ENCODE measurements at places on chromosomes 5 and 9.

DNA sequence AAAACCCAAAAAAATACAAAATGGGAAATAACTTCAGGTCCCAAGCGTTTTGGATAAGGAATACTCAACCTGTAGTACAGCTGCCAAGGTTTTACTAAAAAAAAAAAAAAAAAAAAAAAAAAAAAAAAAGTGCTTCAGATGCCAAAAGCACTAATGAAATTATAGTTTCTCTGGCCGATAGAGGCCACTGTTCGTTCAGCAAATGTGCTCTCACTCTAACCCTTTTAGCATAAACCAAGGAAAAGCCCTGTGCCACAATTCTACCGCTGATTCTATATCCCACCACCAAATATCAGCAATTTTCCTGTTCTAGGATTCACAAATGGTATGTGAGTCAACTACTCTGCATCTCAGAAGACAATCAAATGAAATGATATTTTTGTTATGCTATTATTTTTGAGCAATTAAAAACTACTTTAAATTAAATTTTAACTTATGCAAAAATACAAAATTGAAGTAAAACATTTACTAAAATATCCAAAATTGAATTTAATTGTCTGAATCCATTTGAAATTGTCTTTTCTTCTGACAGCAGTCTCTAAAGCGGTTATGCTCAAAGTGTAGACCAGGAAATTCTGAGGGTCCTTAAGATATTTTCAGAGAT, 79.8 kb downstream of the RICTOR start:
- DNase-seq: peak; percentile 31

- no peak for DNase-seq
Observed at GRCh38 chr5:95426227-95426626, 35.1 kb downstream of the FAM81B start.

GRCh38 chr5:141870228-141870627, 8.0 kb downstream of the PCDH1 start:
- no peak for DNase-seq

- DNase-seq: no peak
Observed at GRCh38 chr9:130343445-130343918, 77.9 kb downstream of the HMCN2 start.

DNA sequence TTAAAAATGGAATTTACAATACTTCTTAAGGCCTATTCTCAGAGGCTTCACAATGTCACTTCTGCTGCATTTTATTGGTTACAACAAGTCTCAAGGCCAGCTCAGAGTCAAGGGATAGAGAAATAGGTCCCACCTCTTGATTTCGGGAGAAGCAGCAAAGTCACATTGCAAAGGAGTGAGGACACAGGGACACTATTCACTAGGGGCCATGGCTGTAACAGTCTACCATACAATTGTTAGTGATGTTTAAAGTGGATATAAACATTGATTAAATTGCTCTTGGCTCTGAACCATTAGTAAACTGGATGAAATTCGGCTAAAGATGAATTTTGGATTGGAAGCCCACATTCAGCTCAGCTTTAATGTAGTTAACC, 21.7 kb upstream of the CMBL start:
- DNase-seq: no peak

DNA sequence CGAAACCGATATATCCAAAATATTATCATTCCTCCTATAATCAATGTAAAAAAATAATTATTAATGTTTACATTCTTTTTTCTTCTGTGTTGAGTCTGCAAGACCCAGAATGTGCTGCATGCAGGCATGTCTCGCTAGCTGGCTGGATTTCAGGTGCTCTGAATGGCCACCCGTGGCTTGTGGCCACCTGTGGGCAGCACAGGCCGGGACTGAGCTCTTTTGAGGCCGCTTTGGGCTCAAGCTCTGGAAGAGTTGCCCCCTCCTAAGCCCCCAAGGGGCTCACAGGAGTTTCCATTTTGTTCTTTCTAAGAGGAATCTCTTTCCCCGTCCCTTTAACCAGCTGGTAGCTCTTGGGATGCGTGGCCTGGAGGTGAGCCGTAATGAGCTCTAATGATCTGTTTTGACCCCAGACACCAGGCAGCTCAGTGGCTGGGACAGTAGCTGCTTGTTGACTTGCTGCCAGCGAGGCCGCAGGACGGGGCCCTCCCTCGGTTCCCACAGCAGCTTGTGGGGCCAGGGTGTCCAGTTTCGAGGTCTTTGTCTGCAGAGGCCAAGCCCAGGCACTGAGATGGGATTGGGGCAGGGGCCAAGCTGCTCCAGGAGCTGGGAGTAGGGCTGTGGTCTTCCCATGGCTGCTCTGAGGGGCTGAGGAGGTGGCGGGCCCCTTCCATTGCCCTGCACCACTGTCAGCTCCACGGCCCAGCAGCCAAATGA, 20.8 kb downstream of the ASS1 start:
- no peak for DNase-seq

GRCh38 chr9:69996967-69997366, 46.7 kb upstream of the MAMDC2 start:
- no peak for DNase-seq

GRCh38 chr5:151905557-151905961, 19.1 kb downstream of the GLRA1 start:
- DNase-seq: no peak

DNA sequence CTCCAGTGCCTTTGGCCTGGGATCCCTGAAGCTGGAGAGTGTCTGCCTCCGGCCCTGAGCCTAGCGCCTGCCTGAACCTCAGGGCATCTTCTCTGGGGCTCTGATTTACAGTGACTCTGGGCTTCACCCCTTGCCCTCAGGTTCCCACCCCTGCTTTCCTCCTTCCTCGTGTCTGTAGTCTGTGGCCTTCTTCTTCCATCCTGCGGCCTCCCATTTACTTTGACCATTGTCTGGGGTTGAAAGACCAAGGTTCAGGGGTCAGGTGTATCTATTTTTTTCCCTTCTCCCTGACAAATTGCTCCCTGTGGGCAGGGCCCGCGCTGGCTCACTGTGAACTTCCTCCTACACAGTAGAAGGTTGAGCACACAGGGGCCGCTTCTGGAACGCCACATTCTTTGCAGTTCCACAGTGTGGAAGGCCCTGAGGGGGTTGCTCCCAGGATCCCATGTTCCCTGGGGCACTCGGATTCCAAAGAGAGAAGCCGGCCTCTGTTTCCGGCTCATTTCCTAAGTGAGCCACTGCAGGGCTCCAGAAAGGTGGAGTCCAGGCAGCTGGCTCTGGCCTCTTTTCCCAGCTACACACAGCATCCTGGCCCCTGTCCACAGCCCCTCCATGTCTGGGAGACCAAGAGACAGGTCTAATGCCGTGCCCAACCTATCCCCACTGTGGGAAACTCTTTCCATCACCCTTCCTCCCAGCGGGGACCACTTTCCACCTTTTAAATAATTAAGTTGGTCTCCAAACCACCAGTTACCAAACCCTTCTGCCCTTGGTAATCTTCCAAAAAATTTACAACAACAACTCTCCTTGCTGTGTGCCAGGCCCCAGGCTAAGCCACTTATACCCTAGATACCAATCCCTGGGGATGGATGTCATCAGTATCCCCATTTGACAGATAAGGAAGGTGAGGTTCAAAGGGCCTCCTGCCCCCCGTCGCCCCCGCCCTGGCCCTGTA, 140.3 kb upstream of the IER5L start:
- DNase-seq: no peak

GRCh38 chr9:107034831-107035230, 171.9 kb downstream of the ZNF462 start:
- DNase-seq: no peak

DNA sequence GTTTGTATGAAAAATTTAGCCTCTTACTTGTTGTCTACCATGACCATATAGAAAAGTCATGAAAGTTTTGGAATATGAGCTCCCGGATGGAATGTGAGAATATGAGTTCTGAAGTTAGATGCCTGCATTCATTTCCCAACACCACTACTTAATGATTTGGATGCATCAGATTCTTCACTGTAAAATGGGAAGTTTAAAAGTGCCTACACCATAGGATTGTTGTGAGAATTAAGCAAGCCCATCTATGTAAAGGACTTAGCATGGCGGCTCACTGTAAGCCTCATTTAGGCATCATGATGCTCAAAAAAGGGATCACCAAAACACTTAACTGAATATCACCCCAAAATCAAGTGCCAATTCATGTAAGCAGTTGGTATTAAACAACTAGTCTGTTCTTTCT, 177.3 kb downstream of the RAB3C start:
- no peak for DNase-seq

- no peak for DNase-seq
Observed at GRCh38 chr9:23765561-23765960, 60.5 kb downstream of the ELAVL2 start.

DNA sequence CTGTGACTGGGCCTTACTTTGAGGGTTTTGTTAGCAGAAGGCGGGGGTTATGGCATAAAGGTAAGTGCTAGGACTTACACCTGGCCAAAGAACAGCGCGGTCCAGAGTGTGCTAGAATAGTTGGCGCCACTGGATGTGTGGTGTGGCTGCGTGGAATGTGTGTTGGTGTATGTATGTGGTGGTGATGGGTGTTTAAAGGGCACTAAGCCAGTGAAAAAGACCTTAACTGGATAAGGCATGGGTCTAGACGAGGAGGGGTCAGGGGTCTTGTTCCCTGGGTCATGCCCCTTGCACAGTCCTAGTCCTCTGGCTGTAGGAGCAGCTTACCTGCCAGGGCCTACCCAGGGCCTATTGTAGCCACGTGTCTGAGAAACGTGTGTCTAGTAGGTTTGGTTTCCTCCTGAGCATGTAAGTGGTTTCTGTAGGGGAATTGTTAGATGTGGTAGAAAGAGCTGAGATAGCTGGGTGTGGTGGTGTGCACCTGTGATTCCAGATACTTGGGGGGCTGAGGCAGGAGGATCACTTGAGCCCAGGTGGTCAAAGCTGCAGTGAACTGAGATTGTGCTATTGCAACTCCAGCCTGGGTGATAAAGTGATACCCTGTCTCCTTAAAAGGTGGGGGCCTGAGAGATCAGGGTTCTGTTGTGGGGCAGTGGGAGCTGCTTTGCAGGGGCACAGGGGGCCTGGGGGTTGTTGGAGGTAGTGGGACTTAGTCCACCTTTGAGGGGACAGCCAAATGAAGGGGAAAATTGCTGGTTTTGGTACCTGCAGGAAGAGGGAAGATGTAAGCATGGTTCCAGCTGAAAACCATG, 55.2 kb downstream of the HSPA4 start:
- DNase-seq: no peak

DNA sequence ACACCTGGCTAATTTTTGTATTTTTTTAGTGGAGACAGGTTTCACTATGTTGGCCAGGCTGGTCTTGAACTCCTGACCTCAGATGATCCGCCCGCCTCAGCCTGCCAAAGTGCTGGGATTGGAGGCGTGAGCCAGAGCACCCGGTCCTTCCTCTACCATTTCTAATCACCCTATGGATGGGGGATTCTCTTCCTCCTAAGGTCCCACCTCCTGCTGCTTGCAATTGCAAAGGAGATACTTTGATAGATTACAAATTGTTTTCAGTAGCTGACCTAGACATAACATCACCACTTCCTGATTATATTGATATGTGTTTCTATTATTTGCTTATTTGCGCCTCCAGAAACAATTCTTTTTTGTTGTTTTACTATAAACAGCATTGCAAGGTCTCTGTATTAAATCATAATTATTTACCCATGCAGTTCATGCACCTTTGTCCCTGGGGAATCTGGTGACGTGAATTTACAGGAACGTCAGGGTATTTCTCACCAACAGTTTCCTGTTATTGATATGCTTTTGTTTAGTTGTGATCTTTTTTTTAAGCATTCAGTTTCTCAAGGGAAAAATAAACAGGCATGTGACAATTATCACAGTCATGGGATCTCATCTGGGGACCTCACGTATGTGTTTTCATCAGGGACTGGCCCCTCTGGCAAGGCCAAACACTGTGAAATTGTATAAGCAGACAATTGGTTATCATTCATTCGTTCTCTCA, 43.2 kb downstream of the ESM1 start:
- no peak for DNase-seq

- DNase-seq: no peak
Observed at GRCh38 chr9:85067792-85068191, 398.3 kb downstream of the NTRK2 start.

DNA sequence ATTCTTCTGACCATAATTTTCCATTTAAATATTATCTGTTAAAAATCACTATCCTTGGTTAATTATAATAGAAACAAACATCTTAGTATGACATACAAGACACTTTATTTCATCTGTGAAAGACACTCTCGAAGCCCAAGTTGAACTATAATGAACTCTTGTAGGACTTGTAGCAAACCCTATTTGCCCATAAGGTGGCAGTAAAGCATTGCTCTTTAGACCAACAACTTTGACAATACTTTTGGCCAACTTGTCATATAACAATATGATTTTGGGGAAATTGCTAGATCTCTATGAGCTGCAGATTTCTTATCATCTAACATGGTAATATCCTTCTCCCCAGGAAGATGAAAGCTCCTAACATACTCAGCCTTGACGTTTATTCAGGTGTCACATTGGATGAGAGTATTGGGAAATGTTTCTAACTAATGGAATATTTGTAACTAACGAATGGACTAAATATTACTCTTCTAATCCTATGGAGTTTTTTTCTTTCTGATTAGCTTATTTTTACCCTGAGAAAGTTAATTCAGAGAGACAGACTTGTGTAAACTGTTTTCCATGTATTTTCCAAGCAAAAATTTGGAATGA, 11.0 kb downstream of the SPINK14 start:
- DNase-seq: peak; percentile 11

DNA sequence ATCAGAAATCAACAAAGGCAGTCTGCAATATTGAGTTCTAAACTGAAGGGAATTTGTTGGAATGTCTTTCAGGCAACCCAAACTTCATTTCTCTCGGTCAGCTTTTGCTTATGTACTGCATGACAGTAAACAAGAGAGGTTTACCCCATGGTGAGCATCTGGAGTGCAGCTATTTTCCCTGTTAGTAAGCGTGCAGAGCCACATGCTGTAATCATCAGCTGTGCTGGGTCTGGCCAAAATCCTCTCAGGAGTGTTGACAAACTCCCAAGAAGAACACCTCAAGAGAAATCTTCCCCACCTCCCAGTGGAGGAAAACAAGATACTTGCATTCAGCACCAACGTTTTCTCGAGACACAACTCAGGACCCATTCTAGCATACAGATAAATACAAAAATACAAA, 83.6 kb upstream of the ADAMTSL1 start:
- DNase-seq: no peak

- DNase-seq: no peak
Observed at GRCh38 chr5:125053179-125053578, 306.7 kb upstream of the ZNF608 start.

DNA sequence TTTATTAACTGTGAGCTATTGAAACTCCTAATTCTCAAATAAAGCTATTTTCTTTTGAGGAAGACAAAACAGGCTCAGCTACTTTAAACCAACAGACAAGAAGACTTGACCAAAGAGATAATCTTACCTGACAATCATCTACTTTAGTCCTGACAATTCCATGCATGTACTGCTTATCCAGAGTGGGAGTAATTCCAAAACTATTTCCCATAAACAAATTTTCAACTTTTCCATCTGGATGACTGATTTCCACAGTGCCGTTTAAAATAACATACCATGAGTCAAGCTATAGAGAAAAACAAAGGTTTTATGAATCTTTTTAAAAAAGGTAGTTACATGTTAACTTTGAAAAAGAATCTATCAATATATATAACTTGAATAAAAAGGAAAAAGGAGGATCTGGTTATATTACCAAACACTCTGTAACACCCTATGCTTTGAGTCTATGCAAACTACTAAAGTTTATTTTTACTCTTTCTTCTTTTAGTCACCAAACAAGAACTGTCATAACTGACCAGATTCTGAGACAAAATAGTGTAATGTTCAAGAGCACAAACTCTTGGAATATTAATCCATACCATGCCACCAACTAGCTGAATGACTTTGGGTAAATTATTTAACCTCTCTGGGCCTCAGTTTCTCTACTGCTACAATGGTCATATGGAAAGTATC, 129.7 kb downstream of the RAPGEF6 start:
- no peak for DNase-seq

GRCh38 chr9:136570916-136571315, 25.1 kb upstream of the NOTCH1 start:
- no peak for DNase-seq

- no peak for DNase-seq
Observed at GRCh38 chr5:58499941-58500340, 8.7 kb downstream of the GAPT start.
